Kidney tubule cell (primary cell): ENCODE measurements at places on chromosomes 5 and 9.

DNA sequence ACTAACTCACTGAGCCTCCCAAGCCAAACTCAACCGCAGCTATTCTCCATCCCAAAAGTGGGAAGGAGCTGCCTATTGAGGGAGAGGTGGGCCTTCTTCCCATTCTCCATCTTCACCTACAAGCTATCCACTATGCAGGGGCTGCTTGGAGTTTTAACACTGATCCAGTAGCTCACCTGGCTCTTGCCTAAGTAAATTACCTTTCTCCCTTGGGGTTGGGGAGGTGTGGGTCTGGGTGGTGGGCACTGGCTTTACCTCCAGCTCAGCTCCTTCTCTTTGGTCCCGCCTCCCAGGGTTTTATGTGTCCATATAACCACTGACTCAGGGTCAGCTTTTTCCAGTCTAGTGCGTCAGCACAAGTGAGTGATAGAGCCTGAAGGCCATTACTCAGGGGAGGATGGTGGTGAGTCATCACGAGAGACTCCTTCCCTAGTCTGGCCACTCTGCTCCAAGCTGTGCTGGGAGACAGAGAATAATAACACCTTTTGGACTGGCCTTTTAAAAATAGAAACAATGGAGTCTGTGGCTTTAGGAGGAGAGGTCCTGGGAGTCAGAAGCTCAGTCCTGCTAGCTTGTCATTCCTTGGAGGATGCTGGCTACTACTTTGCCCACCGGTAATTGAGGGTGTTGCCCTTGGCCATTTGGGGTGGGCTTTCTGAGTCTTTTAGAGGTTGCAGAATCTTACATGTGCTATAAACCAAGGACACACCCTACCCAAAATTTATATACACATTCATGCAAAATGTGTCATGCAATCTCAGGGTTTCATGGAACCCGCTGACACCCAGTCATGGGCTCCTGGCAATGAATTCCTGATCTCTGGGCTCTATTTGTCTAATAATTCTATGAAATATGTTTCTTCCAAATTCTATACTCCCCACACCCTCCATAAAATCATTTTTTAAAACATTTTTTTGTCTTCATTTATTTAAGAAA, 35.6 kb upstream of the ATP6V1G1 start:
- peak; percentile 99 for DNase-seq

DNA sequence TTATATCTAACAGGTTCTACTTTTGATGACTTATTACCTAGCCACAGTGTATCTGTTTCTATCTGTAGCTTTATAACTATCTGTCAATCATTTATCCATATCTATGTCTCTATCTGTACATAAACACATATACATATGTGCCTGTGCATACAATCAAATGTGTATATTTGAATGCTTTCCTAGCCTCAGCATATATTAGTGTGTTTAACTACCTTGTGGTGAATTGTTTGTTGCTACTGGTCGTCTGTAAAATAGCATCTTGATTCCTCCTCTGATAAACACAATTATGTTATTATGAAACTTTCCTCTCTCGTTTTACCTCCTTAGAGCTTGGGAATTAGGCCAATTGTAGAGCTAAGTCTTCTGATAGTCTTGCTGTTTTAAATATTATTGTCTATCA, 44.4 kb downstream of the PARP8 start:
- DNase-seq: no peak

GRCh38 chr5:43039471-43040286, 440 bp downstream of the ANXA2R start:
- DNase-seq: peak; percentile 63

GRCh38 chr9:100761276-100761802, 183.5 kb downstream of the CAVIN4 start:
- no peak for DNase-seq

GRCh38 chr5:8396756-8397155, 527.8 kb downstream of the MTRR start:
- peak; percentile 64 for DNase-seq

DNA sequence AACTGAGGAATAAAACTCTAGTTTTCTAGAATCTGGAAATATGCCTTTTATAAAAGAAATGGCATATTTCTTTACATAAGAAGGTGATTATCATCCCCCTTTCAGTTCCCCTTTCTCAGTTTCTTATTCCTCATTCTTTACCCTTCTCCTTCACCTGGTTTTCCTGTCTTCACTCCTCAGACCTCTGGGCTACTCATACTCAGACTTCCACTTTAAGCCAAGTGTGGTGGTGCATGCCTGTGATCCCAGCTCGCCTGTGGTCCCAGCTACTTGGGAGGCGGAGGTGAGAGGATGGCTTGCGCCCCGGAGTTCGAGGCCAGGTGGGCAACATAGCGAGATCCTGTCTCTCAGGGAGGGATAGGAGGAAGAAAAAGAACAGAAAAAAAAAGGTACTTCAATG, 57.2 kb downstream of the RANBP6 start:
- DNase-seq: no peak
